ENCODE measurements at places on chromosomes 5 and 9.

DNA sequence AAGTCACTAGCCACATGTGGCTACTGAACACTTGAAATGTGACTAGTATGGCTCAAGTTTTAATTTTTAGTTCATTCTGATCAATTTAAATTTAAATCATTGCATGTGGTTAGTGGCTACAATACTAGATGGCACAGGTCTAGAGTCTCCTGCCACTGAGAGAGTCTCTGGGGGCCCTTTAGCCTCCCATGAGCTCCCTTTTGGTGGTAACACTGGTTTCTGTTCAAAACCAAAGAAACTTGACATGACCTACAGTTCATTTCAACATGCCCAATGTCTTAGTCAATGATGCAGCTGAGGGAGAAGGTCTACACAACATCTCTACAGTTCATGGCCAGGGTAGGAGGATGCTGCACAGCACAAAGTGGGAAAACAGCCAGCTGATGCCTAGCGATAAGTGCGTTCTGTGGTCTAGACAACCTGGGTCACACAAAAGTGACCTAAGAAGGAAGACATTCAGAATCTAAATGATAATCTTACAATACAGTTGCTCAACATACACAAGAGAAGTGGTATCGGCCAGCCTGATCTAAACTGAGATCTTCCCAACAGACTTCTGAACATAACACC lies 121.0 kb downstream of the AUH start:
- no peak for DNase-seq

GRCh38 chr5:122921826-122922225 lies 76.4 kb downstream of the SNX24 start:
- no peak for DNase-seq

DNA sequence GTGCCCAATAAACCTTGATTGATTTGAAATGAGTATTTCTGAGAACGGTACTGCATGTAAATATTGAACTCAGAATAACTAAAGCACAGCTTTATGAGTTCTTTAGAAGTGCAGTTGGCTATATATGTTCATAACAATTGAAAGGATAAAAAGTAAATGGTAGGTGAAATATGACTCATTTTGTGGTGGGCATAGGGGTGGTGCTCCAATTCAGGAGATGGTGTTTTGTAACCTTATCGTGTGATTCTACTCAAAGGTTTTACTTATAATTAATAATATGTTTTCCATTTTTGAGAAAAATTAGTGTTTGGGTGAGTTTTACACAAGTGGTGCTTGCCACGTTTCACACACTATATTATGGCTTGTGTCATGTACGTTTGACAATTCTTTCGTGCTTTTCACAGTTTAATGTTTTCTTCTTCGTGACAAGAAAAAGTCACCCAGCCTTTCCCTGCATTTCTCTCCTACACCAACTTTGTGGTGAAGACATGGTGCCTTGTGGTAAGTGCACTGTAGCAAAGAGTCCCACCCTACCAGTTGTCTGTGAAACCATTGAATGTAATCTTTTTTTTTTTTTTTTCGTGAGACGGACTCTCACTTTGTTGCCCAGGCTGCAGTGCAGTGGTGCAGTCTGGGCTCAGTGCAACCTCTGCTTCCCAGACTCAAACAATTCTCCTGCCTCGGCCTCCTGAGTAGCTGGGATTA lies 492.5 kb upstream of the SGCD start:
- no peak for DNase-seq

DNA sequence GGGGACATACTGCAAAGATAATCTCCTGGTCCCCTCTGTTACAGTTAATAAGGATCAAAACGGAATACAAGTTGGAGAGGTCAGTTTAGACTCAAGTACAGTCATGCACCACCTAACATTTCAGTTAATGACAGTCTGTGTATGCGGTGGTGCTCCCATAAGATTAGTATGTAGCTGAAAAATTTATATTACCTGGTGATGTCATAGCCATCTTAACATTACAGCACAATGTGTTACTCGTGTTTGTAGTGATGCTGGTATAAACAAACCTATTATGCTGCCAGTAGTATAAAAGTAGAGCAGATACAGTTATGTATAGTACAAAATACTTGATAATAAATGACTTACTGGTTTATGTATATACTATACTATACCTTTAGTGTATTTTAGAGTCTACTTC lies 207.9 kb downstream of the GDNF start:
- no peak for DNase-seq

- no peak for DNase-seq
Observed at GRCh38 chr5:68431186-68431585, 215.6 kb downstream of the PIK3R1 start.

DNA sequence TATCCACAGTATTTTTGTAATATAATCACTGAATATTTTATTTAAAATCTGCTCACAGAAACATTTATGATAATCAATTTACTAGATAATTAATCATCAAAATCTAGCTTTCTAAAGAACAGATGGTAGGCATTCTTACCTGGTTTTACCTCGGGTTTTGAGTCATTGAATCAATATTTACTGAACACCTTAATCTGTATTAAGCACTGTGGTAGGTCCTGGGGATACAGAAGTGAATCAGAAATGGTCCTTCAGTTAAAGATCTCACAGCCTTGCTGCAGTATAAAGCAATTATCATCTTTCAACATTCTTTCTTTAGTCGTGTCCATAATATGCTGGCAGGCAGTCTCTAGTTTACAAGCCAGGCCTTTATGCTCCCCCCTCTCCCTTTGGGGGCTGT lies 2.0 kb upstream of the MEIKIN start:
- DNase-seq: no peak

GRCh38 chr9:91376239-91376638 lies 14.5 kb upstream of the AUH start:
- DNase-seq: no peak

DNA sequence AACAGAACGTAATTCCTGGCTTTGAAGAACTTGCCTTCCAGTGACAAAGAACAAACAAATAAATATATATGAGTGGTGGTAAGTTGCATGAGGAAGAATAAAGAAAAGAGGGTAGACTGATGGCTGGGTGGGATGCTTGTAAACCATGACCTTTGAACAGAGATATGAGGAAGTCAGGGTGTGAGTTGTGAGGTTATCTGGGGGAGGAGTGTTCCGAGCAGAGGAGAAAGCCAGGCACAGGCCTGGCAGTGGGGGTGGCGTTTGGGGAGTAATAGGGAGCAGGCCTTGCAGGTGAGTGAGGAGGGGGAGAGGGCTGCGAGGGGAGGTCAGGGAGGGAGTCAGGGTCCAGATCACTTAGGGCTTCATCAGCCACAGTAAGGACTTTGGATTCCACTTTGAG lies 213.4 kb downstream of the PTTG1 start:
- DNase-seq: no peak

DNA sequence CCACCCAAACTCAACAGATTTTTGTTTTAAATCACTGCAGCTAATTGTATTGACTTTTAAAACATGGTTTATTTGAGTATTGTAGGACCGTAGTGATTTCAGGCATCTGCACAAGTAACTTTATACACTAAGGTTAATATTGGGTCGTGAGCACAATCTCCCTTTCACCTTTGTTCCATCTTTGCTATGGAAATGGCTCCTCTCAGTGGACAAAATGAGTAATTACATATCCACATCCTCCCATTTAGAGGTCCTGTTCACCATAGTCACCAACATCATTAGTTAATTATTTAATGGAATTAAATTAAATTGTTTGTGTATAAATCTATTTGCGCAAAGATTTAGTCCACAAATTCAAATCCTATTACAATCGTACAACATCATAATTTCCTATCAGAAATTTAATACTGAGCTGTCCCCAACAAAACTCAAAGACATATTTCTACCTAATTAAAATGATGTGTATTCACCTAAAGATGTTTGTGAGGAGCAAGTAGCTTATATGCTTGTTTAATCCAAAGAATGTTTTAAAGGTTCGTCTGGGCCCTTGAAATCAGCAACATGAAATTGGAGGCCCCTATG lies 173.0 kb upstream of the DAPK1 start:
- DNase-seq: peak; percentile 38

DNA sequence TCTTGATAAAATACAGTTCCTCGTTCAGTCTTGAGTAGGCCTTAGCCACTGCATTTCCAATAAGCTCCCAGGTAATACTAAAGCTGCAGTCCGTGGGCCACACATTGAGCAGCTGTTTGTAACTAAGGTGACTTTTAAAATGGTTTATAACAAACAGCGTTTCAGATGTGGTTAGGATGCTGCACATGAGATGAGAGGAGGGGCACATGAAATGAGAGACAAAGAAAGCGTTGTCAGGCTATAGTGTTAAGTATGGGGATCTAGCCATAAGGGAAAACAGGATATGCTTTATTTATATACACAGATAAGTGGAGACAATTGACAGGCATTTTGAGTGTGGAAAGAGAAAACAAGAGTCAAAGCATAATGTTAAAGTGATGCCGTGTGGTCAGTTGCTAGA lies 89.9 kb downstream of the PAM start:
- no peak for DNase-seq

- no peak for DNase-seq
Observed at GRCh38 chr5:116559673-116560164, 14.9 kb downstream of the SEMA6A start.

DNA sequence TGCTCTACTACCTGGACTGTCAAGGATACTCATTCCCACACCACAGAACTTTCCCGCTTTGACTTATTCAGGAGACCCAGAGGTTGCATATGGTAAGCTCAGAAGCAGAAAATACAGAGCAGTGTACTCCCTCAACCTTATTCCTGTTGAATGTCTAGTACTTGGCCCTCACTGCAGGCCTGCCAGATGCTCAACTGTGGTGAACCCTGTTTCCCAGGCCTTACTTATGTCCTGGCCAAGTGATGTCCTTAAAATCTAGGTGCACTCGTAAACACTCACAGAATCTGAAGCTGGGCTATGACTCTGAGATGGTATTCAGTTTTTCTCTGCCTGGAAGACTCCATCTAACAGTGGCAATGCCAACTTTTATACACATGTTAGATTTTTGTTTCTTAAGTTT lies 21.0 kb downstream of the DIAPH1 start:
- DNase-seq: no peak

GRCh38 chr5:84149094-84149493 lies 235.6 kb downstream of the EDIL3 start:
- DNase-seq: no peak

- DNase-seq: no peak
Observed at GRCh38 chr9:36576866-36577265, 4.2 kb downstream of the MELK start.

DNA sequence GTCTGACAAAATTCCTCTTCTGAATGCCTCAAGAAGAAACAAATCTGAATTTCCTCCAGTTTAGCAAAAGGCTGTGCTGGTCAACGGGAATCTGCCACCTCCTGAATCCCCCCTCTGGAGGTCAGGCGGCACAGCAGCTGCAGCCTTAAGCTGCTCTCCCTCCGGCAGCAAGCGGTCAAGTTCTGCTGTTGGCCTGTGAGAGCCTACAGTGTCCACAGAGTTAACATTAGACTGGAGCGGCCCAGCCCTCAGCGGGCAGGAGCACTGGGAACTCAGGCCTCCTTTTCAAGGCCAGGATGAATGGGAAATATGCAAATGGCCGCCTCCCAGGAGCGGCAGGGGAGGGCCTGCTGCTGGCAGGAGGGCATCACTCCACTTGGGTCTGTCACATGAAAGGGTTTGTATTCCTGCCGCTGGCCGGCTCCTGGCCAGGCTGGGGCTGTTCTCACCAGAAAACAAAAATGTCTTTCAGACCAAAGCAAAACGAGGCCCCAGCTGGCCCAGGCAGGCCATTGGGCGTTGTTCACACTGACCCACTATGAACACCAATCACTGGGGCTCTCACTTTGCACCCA lies 8.2 kb downstream of the ACSL6 start:
- no peak for DNase-seq
